ENCODE measurements at places on chromosomes 7 and 10.

DNA sequence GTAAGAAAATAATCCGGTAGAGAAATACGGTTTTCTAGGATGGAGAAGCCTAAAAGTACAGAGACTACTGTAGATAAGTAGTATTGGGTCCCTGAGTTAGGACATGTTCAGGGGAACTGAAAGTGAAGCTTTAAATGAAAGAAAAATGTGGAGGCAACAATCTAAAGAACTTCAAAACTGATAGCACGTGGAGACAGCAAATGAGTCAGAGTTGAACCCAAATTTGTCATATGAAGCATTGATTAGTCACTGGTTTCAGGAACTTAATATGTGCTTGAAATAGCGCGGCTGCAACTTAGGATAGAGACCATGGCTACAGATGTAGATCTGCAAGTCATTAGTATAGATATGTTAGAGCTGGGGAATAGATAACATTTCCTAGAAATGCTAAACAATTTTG, 1138.6 kb upstream of the SORCS1 start:
- peak; percentile 5 for DNase-seq

GRCh38 chr7:70006261-70006920, 408.1 kb downstream of the AUTS2 start:
- DNase-seq = no peak

- no peak for DNase-seq
These were observed 9.3 kb upstream of the ADD3 start for GRCh38 chr10:109998513-109998912.

DNA sequence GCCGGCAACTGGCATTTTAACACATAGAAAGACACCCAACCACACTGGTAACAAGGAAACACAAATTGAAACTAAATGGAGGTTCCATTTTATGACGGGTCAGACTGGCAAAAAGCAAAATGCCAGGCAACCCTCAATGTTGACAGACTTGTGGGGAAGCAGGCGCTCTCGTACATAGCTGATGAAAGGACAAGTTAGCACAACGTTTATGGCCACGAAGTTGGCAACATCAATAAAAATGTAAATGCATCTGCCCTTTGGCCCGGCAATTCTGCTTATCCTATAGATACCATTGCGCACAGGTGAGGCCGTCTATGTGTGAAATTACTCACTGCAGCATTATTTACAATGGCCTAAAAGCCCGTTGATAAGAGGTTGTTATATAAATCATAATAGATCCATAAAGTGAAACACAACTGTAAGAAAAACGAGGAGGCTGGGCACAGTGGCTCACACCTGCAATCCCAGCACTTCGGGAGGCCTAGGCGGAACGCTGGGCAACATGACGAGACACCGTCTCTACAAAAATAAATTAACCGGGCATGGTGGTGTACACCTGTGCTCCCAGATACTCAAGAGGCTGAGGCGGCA, 39.8 kb downstream of the FOXL3 start:
- no peak for DNase-seq

GRCh38 chr10:102112210-102112817, 7.9 kb downstream of the LDB1 start:
- DNase-seq = no peak

GRCh38 chr10:49220679-49221078, 32.5 kb upstream of the TMEM273 start:
- no peak for DNase-seq

DNA sequence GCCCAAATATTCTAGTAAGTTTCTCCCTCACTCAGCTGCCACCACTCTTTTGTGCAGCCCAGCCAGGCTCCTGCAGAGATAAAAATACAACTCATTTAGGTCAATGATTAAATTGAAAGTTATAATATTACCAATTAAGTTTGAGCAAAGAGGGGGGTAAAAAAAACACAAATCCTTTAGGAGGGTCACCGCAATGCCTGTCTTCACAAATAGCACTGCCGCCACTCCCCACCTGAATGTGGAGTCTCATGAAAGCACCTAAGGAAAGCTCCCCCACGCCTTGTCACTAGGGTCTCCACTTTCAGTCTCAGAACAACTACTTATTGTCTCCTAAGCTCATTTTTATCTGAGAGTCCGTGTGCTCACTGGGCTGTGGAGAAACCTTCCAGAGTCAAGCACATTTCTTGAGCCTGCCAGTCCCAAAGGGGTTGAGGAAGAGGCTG, 148.7 kb downstream of the FGFR2 start:
- no peak for DNase-seq

- DNase-seq = no peak
These were observed 66.8 kb downstream of the CCDC6 start for GRCh38 chr10:59839576-59839975.

GRCh38 chr10:104005172-104005863, 38.4 kb downstream of the SLK start:
- peak; percentile 12 for DNase-seq

DNA sequence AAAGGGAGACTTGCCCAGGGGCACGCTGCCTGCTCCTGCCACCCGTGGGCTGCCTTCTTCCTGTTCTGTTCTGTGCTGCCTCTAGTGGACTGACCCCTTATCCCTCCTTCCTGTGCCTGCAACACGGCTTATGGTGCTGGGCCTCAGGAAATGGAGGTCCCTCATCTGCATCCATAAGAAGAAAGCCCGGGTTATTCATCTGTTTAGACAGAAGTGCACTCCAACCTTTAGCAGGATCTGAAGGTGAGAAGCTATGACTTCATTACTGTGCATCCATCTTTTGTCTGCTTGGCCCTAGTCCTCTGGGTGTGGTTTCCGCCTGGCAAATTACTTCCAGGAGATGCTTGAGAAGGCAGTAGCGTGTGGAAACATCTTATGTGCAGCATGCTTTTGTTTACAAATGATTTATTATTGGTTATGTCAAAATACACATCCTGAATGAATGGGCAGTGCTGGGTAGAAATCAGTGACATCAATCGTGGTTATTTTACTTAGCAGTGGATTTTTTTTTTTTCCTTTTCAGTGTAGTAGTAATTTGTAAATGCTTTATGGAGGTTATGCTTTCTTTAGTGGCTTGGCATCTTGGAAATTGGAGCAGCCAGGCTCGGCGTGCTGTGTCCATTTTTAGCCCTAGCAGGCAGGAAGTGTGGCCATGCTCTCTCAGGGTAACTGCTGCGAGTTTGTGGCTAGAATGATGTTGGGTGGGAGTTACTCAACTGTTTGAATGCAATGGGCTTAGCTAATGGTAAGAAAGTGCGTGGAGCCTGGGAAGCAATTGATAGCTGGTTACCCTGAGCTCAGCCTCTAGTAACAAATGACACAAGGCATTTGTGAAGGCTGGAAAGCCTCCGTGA, 12.7 kb downstream of the PTPRE start:
- DNase-seq = peak; percentile 14

GRCh38 chr10:3955493-3955892, 170.5 kb upstream of the KLF6 start:
- no peak for DNase-seq

GRCh38 chr7:7330997-7331396, 148.7 kb downstream of the C1GALT1 start:
- DNase-seq = no peak

DNA sequence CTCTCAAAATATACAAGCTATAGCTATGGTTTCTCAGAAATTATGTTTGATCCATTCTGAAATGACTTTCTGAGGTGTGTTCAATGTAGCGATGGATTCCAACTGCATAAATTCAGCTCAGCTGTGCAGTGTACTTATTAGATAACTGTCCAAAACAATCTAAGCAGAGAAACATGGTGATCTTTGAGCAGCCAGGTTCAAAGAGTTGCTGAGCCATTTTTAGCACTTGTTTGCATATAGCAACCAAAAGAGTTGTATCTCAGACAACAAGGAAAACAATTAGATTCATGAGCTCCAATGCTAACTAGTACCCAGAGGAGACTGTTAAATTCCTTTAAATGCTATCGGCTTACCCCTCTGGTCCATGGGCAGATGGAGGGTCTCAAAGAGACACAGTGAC, 15.9 kb upstream of the KCNIP2 start:
- DNase-seq = no peak

- no peak for DNase-seq
These were observed 61.6 kb downstream of the MICALL2 start for GRCh38 chr7:1397491-1398327.

DNA sequence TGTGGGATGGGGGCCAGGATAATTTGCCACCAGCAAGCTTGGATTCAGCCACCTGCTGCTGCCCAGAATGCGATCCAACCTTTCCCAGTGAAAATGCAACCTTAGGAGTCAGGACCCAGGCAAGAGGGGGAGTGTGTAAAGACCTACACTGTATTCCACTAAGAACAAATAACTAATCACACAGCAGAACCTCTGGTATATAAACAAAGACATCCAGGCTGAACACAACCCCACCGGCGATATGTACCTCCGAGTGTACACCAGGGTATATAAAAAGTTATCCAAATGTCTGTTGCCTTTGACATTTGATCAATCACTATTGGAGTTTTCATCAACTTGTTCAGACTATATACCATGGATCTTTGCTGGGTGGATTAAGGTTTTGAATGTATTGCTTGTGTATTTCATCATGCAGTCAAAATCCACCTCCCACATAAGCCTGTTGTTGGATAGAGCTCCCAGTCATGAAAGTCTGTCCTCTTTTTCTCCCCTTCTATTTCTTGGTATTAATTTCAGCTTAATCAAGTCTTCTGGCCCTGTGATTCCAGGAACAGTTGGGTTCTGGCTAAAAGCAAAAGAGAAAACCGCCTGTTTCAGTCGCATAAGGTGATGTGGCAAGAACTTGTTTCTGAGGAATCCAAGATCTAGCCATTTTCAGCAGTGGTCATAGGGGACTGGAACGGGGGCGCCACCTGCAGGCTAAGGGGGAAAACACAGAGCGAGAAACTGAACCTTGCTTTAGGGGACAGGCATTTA, 290.7 kb downstream of the CCDC3 start:
- peak; percentile 88 for DNase-seq

GRCh38 chr7:47446871-47447466, 134.9 kb downstream of the TNS3 start:
- DNase-seq = no peak

DNA sequence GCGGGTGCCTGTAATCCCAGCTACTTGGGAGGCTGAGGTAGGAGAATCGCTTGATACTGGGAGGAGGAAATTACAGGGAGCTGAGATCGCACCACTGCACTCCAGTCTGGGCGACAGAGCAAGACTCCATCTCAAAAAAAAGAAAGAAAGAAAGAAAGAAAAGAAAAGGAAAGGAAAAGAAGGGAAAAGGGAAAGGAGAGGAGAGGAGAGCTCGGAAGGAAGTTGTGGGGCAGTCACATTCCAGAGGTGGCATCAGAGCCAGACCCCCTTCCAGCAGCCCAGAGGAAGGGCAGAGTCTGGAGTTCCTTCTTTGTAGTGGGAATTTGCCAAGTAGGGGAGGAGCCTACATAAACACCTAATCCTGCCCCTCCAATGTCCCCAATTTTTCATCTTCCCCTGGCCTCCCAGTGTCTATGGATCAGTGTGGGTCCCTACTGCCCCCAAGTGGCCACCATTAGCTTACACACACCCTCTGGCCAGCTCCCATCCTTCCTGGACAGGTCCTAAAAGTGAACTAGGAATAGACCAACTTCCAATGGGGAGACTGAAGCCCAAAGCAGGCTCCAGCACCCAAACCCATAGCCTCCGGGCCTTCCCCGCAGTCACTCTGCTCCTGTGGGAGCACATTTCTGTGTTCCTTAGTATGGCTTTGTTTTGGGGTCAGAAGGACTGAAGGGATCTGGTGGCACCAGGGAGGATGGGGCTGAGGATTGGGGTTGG, 39.6 kb upstream of the HSPB1 start:
- peak; percentile 53 for DNase-seq

DNA sequence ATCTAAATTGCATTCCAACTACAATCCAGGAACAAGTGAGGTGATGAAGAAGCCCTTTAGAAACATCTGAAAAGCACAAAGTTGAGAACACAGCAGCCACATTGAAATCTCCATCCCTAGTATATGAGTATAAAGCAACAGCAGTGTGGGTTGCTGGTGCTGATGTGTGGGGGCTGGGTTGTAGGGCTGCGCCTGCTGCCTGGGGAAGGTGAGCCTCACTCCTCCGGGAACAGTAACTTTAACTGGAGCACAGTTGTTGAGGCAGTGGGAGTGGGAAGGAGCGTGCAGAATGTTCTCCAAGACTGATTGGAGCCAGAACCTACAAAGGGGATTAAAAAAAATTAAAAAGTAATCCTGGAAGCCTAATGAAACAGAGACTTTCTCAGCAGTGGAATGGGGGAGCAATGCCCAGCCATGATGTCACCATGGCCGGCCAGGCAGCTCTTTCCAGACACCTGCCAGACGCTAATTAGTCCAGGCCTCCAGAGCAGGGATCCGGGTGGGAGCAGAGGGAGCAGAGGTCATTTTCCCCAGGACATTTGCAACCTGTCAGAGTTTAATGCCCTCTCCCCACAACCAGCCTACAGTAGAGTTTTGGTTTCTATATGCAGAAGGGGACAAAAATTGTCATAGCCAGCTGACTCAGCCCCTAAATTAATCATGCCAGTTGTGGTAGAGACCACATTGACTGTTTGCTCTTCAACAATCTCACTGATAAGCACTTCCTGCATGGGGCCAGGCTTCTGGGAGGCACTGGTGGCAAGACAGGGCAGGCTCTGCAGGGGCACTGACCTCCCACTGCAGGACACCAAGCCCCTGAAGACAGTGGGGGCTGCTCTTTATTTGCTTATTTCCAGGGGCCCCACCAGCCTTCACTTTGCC, 133.0 kb upstream of the ZNF32 start:
- peak; percentile 82 for DNase-seq

DNA sequence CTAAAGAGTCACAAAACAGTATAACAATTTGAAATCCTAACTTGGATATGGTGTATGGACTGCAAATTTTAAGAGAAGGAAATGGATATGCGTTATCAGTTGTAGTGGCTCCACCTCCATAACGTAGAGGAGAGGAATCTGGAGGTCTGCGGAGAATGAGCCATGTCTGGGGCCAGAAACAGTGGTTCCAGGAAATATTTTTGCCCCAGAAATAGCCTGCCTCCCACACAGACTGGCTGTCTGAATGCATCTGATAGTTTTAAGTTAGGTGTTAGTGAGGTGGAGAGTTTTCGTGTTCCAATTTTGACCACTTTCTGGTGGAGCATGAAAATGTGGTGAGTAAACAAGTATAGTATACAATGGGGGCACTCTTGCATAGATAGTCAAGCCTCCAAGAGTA, 1.6 kb downstream of the PHTF2 start:
- DNase-seq = peak; percentile 40

DNA sequence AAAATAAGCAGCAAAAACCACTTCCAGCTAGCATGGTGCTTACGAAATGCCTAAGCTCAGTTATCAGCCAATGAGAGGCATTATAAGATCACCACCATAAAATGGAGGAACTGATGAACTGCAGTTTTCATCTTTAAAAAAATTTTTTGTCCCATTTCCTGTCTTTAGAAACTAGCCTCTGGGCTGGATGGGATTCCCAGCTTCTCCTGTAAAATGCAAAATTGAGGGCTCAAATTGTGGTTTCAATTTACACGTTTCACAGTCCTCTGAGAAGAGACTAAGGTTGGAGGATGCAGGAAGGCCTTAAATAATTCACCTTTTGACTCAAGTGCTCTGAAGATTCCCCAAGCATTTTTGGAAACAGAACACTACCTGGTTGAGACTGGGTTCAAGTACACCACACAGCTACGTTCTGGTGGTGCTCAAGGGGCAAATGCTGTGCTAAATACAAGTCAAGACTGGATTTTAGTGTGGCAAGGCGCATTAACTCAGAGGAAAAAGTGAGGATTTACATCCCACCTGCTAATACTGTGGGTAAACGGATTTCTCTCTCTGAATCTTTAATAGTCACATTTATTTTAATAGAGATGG, 951 bp downstream of the ZNF25 start:
- DNase-seq = peak; percentile 30

GRCh38 chr7:70761711-70762328, 370.1 kb upstream of the GALNT17 start:
- no peak for DNase-seq

Measured in activated CD4-positive, alpha-beta T cell treated with anti-CD3 and anti-CD28 coated beads, Interleukin-10, Interleukin-2, amounts not matched to agents 100 ng/mL and 50 ng/mL, durations not matched to agents 16 hours and 8 hours (primary cell).